ENCODE measurements at places on chromosomes 11 and 22. TPM values are rescaled to one million over a fixed set of nuclear protein-coding genes. Genes with fewer than 3 reads are reported as not detected.

The MS4A4E gene
- not detected for total RNA-seq

The OR52I2 gene
- total RNA-seq = not detected

The FLRT1 gene
- total RNA-seq = 0.34 TPM

The FGF19 gene
- total RNA-seq = not detected

The SLC43A3 gene
- total RNA-seq = 21.9 TPM

The MPEG1 gene
- total RNA-seq = not detected

The PTPN5 gene
- total RNA-seq = not detected

The TMPRSS4 gene
- total RNA-seq = 229 TPM

The TIMM10 gene
- total RNA-seq = 69.0 TPM

The MRGPRX4 gene
- not detected for total RNA-seq

The HEPN1 gene
- not detected for total RNA-seq

The NPTXR gene
- under 0.01 TPM for total RNA-seq

The RTCB gene
- total RNA-seq = 111 TPM

The LTO1 gene
- 16.7 TPM for total RNA-seq

The MYO18B gene
- under 0.01 TPM for total RNA-seq

The RPS13 gene
- total RNA-seq = 1,374 TPM

The PRMT3 gene
- total RNA-seq = 42.0 TPM

The PKP3 gene
- 208 TPM for total RNA-seq

The MUC6 gene
- not detected for total RNA-seq

The DGAT2 gene
- 12.3 TPM for total RNA-seq

The ALDH3B1 gene
- total RNA-seq = 1.0 TPM

The MAPK1 gene
- 38.3 TPM for total RNA-seq

Measured in nasal cavity respiratory epithelium epithelial cell of viscerocranial mucosa (primary cell).